HFF-Myc (cell line): ENCODE measurements at places on chromosomes 13 and 19.

DNA sequence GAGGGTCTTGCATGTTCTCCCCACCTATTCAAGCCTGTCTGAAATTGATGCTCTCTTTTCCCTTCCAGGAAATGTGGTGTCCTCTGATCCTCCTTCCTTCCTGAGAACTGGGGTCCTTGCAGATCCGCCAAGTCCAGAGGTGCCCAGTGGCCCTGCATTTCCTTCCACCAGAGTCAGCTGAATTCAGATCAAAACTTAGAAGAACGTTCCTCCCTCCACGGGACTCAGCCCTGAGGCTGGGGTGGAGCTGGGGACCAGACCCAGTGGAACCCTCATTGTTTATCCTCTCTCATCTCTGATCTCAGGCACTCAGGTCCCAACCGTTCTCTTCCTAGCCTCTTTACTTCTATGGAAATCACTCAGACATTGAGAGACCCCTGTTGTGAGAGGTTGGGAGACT is 477.3 kb downstream of the TSHZ3 start:
- no peak for DNase-seq

DNA sequence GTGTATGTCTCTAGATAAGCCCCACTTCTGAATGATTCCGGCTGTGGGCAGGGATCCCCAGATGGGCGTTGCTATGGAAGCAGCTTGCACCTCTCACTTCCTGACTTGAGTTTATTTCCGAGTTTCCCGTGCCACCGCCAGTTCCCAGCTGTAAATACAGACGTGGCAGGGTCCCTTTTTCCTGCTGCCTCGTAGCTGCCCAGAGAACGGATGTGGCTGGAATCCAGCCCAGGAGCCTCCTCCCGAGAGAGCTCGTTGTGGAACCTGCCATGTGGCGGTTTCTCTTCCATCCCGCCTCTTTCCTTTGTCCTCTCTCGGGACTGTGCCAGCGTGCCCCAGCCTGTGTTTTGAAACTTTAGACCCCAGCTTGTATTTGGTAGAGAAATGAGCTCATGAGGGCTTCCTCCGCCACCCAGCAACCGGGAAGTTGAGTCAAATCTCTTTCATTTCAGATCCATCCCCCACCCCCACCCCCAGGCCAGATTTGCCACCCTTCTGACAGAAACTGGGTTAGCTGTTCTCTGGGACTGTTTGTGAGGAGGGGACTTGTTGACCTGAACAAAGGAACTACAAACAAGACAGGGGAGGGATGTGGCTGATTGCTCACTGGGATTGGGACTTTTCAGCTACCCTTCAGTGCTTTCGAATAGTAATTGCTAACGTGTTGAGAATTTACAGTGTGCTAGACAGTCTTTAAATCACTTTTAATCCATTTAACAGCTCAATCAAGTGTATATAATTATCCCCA is 96.6 kb downstream of the SIPA1L3 start:
- peak; percentile 89 for DNase-seq

GRCh38 chr13:69331245-69331644 is 776.4 kb upstream of the ATXN8OS start:
- DNase-seq, result no peak

DNA sequence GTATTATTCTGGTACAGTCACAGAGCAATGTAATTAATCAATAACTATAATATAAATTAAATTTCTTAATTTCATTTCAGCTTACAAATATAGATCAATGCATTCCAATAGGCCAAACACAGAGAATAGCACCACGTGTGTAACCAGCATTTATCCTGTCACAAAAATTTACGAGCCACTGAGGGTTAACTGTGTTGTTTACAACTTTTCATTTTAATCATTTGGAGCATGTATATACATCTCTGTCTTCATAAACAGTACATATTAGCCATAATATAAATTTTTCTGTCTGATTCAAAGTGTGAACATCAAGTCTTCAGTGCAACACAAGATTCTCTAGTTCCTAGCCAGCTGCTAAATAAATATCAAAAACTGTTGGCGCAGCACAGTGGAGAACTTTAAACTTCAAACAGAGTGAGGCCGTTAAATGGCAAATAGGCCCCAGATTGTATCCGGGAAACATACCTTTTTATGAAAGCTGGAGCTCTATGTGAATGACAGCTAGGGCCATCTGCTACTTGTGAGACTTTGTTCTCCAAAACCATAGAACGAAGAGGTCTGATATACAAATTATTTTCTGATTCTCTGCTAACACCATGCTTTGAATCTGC is 105.1 kb downstream of the TBC1D4 start:
- DNase-seq, result no peak

GRCh38 chr13:93147298-93147645 is 79.3 kb upstream of the GPC6 start:
- no peak for DNase-seq

- DNase-seq, result no peak
Measured at GRCh38 chr13:21909331-21909730, 238.5 kb downstream of the FGF9 start.

DNA sequence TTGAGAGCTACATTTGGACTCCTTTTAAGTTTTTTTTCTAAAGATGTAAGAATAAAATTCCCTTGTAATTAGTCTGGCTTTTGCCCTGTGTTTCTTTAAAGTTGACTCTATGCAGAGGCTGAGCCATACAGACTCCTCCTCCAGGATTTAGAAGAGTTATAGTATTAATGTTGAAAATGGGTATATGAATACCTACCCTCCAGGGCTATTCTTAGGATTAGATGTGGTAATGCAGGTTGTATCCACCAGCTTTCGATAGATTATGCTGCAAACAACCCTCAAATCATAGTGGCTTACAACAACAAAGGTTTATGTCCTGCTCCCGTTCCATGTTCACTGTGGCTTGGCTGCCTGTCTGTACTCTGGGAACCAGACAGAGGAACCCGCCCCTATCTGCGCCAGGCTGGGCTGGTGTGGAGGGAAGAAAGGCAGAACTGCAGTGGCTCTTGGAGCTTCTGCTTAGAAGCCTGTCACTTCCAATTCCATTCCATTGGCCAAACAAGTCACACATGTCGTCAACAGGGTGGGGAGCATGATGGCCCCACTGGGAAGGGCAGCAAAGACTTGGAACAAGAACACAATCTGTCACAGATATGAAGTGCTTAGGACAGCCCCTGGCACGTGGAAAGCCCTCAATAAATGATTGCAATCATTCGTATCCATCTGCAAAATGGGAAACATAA is 290.8 kb downstream of the FOXO1 start:
- no peak for DNase-seq

DNA sequence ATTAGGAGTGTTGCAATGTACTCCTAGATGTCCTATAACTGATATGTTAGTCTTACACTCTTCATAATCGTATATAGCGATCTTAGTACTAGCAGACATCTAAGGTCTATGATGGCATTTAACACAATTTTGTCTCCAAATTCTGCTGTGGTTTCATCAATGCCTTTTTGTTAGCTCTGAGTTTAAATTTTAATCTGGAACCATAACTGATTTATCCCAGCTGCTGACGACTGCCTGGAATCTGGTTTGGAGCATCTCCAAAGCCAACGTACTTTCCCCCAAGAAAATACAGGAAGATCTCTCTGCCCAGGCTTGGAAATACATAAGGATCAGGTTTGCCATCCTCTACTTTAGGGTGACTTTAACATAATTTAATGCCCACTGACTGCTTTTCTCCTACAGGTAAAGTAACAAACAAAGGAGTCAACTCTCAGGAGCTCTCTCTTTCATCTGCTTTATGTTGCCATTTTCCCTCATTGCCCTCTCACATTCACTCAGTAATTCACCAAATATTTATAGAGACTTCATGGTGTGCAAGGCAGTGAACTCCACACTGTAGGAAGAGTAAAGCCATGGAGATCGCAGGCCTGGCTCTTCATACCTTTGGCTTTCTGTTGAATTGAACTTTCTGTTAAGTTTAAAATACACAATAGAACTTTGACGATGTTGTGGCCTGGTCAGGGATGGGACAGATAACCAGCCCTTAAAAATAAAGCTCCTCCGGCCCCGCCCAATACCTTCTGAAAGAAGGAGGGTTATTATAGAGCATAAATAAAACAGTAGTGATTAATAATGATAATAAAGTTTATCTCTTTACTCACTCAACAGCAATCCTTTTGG is 23.3 kb upstream of the SPART start:
- no peak for DNase-seq

DNA sequence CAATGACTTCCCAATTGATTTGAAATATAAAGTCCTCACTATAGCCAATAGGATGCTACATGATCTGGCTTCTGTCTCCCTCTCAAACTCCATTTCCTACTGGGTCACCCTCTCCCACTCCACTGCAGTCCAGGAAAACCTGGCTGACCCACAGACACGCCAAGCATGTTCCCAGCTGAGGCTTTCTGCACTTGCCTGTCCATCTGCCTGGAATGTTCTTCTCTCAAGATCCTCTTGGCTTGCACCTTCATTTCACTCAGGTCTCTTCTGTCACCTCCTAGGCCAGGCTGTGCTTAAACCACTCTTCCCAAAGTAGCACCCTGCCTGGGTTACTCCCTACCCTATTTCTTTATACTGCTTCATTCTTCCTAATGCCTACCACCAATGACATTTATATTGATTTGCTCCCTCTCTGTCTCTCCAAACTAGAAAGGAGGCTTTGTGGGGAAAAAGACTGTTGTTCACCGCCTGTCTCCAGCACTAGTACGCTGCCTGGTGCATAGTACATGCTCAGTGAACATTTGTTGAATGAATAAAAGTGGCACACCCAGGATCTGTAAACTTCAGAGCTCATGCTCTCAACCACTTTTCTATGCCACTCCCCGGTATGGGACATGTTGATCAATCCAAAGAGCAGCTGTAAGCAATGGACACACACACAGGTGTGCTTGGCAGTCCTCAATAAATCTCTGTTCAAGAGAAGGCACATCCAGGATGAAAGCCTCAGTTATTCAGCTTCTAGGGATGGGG is 261.3 kb downstream of the FOXO1 start:
- DNase-seq, result no peak

DNA sequence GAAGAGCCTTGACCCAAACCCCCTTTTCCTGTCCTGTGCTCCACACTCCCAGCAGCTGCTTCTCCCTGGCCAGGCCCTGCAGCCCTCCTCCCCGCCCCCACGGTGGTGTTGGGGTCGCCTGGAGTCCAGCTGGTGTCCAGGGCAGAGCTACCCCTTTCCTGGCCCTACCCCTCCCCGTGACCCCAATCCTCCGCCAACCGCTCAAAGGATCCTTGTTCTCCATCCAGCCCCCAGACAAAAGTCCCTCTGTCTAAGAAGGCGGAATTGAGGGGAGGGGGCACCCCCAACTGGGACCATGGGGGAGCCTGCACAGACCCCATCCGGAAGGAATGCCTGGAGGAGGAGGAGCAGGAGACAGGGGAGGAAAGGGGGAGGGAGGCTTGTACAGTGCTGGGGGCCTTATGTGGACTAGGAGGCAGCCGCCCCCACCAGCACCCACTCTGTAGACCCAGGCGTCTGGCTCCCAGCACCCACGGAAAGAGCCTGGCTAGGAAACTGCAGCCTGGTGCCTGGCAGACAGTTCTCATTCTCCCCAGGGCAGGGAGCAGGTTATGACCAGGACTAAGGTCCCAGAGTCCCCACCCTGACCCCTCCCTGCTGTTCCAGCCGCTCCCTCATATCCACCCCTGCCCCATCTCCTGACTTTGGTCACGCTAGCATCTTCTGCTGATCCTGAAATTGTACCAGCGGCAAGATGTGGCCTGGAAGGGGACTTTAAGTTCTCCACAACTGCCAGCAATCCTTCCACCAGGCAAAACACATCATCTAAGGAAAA is at the start of gene FXYD3:
FXYD3 (plus strand) TSS at position 647 of the 775 bp plus-strand sequence. CDS start 3,554 bp downstream, outside the sequence.
- DNase-seq, result no peak

DNA sequence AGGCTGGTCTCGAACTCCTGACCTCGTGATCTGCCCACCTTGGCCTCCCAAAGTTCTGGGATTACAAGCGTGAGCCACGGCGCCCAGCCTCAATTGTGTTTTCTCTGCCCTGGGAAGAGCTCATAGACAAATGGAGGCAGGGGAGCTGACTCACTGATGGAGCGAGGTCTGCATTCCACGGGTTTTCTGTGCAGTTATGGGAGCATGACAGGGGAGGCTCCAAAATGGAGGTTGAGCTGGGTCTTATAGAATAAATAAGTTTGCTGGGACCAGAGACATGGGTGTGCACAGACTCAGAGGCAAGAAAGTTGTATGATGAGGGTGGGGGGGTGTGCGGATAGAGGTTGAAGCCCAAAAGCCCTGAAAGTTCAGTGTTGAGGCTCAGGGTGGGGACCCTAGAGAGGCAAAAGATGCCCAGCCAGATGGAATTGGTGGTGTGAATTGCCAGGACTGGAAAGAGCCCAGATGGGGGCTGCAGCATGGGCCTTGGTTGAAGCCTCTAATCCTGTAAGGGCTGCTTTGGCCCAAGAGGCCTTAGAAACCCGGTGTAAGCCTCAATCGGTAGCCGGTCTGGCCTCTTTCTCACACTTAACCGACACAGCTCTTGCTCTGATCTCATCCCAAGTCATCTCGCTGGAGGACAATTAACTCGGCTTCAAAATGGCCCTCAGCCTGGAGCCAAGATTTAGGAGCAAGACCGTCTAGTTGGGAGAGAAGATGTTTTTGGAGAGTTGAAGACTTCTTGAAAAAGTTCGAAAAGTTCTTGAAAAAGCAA is 1.9 kb downstream of the TPM4 start:
- DNase-seq, result peak; percentile 42

- no peak for DNase-seq
Measured at GRCh38 chr13:106472621-106473020, 62.8 kb downstream of the EFNB2 start.

DNA sequence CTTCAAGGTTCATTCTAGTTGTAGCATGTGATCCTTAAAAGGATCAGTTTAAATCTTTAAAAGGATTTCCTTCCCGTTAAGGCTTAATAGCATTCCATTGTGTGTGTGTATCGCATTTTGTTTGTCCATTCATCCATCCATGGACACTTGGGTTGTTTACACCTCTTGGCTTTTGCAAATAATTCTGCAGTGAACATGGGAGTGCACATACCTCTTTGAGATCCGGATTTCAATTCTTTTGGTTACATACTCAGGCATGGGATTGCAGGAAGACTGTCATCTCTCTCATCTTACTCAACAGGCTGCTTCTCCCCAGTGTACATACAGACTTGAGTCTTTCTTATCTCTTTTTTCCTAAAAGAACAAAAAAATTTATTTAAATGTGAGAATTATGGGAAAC is 1.2 kb downstream of the RNF113B start:
- DNase-seq, result no peak

GRCh38 chr13:94984958-94985357 is 272.6 kb upstream of the SOX21 start:
- DNase-seq, result no peak

GRCh38 chr13:40666933-40667621 is 636 bp upstream of the FOXO1 start:
- no peak for DNase-seq

DNA sequence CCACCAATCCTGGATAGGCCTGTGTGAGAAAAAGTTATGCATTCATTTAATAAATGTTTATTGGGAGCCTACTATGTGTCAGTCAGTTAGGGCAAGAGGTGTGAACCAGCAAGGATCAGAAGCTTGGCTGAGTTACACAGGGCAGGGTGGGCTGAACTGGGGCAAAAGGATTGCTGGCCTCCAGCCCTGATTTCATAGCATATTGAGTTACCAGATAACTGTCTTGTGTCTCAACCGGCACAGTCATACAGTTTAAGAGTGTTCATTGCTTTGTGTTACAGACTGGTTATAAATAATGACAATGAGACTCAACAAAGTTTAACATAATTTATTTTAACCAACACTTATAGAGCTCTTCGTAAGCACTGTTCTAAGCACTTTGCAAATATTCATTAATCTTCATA is 253.8 kb downstream of the DLEU7 start:
- DNase-seq, result peak; percentile 38
